AG20443 (cell line): ENCODE measurements at places on chromosomes 12 and 14.
A peak's percentile ranks its signal among the peaks of the same experiment; 100 is the strongest.

DNA sequence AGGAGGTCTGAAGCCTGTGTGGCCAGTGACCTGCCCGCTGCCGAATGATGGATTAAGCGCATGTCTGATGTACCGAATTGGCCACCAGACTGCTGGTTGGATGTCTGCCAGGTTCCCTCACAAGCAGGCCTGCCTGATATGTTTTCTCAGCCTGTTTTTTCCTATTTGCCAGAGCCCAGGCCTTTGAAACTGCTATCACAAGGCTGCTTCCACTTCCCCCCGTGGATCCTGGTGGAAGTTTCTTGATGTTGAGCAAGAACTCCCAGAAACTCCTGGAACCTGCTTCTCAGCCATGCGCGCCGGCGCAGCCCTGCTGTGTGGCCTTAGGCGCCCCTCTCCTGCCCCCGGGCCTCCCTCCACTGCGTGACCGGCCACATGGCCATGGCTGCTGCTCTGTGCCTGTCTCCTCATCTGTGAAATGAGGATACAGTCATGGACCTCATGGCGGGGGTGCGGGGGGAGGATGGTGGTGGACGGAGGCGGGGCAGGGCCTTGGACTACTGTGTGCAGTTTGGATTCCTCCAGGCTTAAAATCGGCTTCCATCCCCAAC lies 56.6 kb downstream of the CALM1 start:
- DNase-seq, result no peak

GRCh38 chr12:98894412-98895085 lies 249.5 kb downstream of the APAF1 start:
- DNase-seq, result peak; percentile 47

GRCh38 chr14:91390165-91390778 lies 27.3 kb downstream of the CCDC88C start:
- DNase-seq, result no peak

DNA sequence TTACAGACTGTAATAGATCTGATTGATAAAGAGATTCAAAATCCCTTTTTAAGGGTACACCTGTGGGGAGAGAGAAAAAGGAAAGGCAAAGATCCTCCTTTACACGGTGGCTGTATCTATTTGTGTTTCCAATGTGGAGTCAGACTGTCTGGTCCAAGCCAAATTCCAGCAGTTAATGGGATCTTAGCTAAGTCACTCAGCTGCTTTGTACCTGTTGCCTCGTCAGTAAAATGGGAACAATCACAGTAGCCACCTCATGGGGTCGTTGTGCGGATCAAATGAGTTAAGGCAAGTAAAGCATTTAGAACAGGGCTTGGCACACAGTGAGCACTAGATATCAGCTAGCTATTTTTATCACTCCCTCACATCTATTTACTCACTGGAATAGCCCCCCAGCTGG lies 46.9 kb downstream of the EFCAB11 start:
- no peak for DNase-seq

DNA sequence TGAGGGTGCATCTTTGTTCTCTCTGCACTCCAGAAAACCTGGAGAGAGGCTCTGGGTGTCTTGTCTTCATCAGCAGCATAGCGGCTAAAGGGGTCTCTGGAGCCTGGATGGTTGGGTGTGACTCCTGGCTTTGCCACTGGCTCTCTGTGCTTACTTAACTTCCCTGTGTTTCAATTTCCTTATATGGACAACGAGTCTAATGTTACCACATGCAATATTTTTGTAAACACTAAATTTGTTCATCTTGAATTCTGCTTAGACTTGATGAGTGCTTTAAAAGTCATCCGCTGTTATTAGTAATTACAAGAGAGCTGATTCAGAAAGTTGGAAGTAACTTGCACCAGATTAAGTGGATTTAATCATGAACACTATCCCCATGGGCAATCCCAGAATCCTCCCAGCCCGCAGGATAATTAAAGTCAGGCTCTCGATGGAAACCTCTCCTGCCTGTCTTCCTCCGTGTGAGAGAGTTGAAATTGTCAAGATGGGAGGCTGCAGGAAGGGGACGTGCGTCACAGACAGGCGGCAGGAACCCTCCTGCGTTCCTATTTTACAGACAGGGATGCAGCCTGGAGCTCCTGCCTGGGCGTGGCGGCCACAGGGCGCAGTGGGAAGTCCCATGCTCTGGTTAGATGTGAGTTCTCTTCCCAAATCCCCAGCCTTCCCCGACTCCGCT lies 201.2 kb downstream of the TTC8 start:
- DNase-seq, result peak; percentile 84

GRCh38 chr14:32006263-32007110 lies 70.6 kb upstream of the ARHGAP5 start:
- DNase-seq, result no peak

GRCh38 chr12:69167648-69168165 lies 71.7 kb upstream of the CPSF6 start:
- DNase-seq, result no peak

- DNase-seq, result peak; percentile 18
Observed at GRCh38 chr14:77804592-77804991, 4.7 kb downstream of the ADCK1 start.

DNA sequence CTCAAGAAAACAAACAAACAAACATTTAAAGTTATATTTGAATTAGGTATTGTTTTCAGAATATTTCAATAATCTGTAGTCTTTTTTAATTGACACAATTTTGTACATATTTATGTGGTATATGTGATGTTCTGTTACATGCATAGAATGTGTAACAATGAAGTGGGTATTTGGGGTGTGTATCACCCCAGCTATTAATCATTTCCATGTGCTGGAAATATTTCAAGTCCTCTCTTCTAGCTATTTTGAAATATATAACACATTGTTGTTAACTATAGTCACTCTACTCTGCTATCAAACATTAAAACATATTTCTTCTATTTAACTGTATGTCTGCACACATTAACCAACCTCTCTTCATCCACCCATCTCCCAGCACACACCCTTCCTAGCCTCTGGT lies 32.0 kb upstream of the SIX1 start:
- no peak for DNase-seq

- DNase-seq, result peak; percentile 25
Observed at GRCh38 chr12:49507139-49507538, 31.7 kb upstream of the KCNH3 start.

DNA sequence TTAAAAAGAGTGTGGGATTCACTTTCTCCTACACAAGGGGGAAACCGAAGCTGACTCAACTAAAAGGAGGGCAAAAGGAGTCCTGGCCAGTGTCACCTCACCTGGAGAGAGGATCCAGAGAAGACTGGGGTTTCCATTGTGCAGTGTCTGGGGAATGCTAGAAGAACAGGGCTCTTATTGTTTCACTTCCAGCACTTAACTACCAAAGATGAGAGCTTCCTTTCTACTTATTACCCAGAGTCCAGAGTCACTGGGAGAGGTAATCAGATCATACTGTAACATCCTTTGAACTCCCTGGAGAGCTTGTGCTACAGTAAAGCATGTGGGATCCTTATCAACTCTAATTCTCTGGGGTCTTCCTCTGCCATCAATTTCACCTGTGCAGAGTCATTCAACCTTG lies 148.4 kb upstream of the BCL2L14 start:
- DNase-seq, result no peak

- peak; percentile 74 for DNase-seq
Observed at GRCh38 chr12:104605685-104606084, 148.9 kb downstream of the CHST11 start.

- no peak for DNase-seq
Observed at GRCh38 chr12:127381681-127382080, 885.3 kb upstream of the TMEM132C start.
